ENCODE measurements at places on chromosomes 2 and 18.

DNA sequence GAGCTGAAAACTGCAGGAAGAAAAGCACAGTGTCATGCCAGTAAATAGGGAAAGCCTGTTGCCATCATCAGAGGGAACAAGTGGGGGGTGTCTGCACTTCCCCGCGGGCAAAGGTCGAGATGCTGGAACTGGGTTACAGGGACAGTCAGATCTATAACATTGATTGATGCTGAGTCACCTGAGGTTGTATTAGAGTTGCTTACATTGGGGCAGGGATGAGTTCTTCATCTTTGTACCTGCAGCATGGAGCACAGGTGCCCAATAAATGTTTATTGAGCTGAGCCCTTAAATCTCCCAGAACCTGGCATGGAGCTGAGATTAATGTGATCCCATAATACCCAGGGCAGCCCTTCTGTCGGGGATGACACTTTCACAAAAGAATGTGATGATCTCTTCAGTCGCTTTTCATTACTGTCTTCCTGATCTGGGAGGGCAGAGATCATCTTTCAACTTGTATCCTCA, 5.9 kb upstream of the RNF152 start:
- no peak for DNase-seq

GRCh38 chr18:2914185-2914880, 67.5 kb downstream of the EMILIN2 start:
- no peak for DNase-seq

DNA sequence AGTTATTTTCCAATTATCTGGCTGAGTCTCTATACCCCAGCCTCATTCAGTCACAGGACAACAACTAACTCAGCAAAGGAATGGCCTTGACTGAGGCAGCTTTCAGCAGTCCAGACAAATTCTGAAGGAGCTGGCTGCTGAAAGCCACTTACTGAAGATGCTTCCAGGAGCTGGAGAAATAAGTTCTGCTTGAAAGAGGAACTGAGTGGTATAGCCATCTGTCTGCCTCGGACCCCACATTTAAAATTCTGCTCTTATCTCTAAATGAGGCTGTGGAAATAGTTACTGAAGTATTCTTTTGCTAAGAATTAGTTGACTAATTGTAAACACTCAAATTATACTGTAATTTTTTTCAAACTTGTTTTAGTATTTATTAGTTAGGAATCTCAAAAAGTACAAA, 9.1 kb upstream of the GPD2 start:
- DNase-seq, result no peak

DNA sequence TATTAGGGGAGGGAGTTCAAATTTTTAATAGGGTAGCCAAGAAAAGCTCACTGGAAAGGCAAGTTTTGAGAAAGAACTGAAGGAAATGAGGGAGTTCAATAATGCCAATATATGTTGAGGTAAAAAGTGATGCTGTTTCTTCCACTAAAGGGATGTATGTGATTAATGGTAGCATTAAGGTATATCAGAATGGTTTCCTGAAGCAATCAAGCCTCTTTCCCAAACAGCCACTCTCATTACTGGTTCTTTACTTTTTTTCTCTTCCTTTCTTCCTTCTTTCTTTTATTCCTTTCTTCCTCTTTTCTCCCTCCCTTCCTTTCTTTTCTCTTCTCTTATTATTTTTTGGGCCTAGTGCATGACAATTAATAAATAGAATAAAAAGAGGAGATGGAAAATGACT, 433.5 kb downstream of the SATB2 start:
- no peak for DNase-seq

DNA sequence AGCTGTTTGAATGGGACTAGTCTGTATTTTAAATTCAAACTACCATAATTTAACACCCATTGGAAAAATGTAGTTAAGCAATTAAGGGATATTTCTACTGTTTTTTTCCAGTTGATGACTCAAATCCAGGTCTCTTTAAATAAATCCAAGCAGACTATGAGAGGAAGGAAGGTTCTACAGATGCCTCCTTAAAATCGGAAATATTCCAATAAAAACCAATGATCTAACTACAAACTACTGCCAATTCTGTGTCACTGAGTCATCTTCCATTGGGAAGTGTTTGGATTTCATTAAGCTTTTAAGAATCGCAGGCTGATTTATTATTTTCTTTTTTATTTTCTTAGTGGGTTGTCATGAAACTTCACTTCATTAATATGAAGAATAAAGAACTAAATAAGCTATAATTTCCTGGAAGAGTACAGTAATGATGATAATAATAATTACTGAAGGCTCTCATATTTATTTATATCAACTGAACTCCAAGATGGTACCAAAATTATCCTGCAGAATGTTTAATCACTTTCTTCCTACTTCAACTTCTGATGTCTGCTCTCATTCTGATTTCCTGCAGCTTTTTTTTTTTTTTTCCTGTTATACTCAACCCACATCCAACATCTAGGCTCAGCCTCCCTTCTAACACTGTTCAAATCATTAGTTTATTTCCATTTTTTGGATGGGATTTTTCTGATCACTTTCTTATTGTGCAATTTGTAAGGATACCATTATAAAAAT, 166.3 kb upstream of the FN1 start:
- DNase-seq, result no peak

GRCh38 chr2:228037915-228038314, 143.6 kb downstream of the SPHKAP start:
- DNase-seq, result no peak

DNA sequence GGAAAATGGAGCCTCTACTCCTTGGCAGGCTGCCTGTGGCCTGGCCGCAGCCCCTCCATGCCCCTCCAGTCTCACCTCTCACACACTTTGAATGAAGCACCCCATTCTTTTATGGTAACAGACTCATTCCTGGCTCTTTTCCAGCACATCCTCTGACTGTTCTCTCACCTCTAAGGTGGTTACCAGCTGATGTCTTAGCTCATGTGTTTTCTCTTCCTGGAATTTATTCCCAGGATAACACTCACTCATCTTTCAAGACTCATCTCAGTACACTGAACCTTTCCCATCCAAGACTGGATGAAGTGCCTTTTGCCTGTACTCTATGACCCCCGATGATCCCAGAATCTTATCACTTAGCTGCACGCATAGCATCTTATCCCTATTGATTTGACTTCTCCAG, 50.6 kb downstream of the SLC9A4 start:
- no peak for DNase-seq

DNA sequence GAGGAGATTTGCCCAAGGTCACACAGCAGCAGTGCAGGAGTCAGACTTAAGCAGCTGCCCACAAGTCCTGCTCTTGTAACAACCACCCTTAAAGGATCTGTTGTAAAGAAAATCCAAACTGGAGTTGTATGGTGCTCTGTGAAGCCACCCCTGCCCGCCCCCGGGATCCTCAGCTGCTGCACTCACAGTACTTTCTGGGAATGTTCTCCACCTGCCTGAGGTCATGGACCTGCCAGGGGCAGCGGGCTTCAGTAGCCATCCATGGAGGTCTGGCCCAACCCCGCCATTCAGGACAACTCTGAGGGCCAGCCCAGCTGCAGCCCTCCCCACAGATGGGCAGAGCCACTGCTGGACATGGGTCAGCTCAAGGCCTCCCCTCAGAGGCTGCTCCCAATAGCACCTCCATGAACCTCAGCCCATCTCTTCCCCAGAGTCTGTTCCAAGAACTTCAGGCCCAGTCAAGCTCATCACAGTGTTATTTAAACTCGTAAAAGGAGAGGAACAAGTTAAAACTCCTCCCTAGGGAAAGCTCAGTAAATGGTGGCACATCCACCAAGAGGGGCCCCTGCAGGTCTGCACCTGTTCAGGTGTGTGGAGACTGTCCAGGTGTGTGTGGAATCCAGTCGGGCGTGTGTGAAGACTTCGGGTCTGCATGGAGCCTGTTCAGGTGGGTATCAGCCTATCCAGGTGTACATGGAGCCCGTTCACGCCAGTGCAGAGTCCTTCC, 39.4 kb upstream of the GPC1 start:
- DNase-seq, result peak; percentile 3

DNA sequence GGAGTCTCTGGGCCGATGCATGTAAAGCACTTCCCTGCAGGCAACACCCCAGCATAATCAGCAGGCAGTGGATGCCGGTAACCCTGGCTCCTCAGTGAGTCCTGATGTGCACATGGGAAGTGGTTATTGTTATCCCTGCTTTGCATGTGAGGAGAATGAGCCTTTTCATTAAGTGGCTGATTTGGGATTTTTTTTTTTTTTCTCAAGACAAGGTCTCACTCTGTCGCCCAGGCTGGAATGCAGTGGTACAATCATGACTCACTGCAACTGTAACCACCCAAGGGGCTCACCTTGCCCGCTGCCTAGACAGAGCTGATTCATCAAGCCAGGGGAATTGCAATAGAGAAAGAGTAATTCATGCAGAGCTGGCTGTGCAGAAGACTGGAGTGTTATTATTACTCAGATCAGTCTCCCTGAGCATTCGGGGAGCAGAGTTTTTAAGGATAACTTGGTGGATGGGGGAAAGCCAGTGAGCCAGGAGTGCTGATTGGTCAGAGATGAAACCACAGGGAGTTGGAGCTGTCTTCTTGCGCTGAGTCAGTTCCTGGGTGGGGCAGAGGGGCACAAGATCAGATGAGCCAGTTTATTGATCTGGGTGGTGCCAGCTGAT, 95.4 kb downstream of the SOCS6 start:
- DNase-seq, result no peak

DNA sequence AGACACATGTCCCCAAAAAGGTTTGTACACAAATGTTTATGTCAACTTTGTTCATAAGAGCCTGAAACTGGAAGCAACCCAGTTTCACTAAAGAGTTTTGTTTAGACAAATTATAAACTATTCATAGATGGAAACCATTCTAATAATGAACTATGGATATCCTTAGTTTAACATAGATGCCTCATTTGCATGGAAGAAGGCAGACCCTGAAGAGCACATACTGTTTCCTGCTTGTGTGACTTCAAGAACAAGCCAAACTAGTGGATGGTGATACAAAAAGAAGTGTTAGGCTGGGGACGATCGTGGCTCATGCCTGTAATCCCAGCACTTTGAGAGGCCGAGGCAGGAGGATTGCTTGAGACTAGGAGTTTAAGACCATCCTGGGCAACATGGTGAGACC, 48.1 kb downstream of the ACOXL start:
- no peak for DNase-seq

DNA sequence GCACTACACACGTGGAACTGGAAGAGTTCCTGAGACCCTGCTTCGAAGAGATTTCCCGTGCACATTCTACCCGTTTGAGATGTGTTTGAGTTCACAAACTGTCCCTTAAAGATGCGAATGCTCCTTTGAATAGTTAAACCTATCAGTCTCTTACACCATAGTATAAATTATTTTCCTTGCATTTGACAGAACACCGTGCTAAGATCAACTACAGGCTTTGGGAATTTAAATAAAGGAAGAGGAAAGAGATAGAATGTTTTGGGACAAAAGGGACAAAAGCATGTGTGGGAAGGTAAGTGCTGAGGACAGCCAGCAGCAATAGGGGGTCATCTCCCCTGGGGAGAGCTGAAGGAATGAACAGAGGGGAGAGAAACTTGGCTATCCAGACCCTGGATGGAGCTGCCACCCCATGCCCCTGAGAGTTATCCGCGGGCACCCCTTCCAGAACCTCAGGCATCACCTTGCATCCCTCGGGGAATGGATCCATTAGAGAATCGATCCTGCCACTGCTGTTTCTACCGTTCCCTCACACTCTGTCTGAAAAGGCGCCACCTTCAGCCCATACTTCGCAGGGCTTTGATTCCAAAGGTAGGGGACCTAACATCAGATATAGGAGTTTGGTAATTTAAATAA, 888 bp upstream of the ADCY3 start:
- no peak for DNase-seq

- DNase-seq, result no peak
Observed at GRCh38 chr2:54054271-54054670, 61.1 kb upstream of the ACYP2 start.

- no peak for DNase-seq
Observed at GRCh38 chr2:56047136-56047535, 123.6 kb upstream of the EFEMP1 start.

DNA sequence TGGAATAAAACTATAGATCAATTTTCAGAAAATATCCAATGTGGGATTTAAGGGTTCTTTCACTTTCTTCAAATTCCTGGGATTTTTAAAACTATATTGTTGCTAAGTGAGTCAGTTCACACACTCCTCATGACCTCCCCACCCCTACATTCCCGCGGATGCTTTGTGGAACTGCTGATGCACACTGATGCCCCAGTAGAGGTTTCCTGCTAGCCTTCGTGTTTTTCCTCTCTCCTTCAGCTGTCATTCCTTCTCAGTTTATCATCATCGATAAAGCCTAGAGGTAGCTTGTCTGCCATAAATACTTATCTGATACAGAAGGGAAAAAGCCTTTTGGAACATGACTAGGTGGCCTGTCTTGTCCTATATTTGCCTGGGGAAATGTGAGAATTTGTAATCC, 67.4 kb upstream of the GALNT5 start:
- no peak for DNase-seq

DNA sequence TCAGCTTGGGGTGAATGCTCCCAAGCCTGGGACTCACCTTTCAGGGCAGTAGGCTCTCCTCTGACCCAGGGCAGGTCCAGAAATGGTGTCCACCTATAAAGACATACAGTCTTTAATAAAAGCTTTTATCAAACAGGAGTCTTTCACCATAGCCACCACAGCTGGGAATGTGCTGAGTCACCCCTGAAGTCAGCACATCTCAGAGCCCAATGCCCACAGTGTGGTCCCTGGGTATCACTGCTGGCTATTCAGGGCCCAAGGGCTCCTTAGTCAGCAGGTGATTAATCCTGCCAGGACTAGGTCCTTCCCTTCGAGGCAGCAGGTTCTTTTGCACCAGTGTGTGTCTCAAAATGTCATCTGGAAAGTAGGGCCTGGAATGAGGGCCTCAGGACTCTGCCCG, 181.9 kb downstream of the MEMO1 start:
- DNase-seq, result no peak

DNA sequence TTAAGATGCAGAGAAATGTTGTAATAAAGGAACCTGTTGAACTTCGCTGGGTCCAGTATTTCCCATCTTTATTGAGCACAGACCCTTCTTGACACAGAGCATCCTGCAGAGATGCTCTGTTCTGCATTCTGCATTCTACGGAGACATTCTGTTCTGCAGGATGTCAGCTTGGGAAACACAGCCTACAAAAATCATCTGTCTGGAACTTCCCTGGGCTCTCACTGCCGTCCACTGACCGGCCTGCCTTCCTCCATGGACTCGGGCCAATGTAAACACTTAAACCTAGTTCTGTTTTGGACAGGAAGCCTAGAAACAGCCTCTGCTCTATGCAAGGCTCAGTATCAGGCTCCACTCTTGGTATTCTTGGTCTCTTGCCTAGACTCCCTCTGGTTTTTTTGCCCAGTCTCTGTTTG, 90.0 kb upstream of the PPP1CB start:
- DNase-seq, result peak; percentile 49

GRCh38 chr2:23567161-23567756, 182.3 kb downstream of the KLHL29 start:
- no peak for DNase-seq

DNA sequence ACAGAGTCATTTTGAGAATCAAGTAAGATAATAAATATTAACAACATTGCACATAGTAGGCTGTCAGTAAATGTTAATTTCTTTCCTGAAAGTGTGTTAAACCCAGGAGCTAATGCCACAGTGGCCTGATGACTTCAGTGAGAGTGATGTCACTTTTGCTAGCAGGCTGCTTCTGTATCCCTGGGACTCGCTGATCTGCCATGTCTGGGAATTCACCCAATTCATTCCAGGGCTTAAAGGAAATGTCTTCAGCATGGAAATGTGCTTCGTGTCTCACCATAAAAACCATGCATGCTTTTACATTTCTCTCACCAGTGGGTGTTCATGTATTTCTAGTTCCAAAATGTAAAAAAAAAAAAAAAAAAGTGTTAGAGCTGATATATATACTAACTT, 56.8 kb upstream of the MAPRE3 start:
- DNase-seq, result no peak

GRCh38 chr18:31850844-31851243, 90.2 kb upstream of the SLC25A52 start:
- no peak for DNase-seq

Measured in BE2C (cell line).